ENCODE measurements at places on chromosomes 11 and 22. TPM values are rescaled to one million over a fixed set of nuclear protein-coding genes. Genes with fewer than 3 reads are reported as not detected.

DNA sequence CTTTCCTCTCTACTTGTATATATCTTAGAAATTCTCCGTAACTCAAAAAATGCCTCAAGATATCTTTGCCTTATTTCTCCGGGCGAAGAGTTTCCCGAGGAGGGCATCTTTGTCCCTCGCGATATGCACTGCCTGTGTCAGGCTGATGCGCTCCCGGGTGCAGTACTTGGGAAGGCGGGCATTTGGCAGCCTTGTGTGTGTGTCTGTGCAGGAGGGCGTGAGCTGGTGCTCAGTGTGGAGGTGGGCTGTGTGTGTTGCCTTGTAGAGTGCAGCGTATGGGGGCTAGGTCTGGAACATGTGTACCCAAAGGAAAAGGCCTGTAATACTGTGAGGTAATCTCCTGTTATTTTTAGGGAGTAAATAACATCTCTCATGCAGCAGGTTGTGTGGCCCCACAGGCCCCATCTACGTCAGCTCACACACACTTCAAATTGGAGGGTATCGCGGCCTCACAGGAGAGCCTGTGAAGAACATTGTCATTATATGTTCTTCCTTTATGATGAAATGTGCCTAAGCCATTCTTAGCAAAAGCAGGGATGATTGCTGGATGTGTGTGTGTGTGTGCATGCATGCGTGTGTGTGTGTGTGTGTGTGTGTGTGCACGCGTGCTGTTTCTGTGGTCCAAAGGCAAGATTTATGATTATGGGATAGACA is 77.5 kb downstream of the KCNJ1 start:
- DNase-seq, result no peak

The CTSC gene
- total RNA-seq, result 85.2 TPM

The ST13 gene
- 238 TPM for total RNA-seq

The DNAJB7 gene
- not detected for total RNA-seq

DNA sequence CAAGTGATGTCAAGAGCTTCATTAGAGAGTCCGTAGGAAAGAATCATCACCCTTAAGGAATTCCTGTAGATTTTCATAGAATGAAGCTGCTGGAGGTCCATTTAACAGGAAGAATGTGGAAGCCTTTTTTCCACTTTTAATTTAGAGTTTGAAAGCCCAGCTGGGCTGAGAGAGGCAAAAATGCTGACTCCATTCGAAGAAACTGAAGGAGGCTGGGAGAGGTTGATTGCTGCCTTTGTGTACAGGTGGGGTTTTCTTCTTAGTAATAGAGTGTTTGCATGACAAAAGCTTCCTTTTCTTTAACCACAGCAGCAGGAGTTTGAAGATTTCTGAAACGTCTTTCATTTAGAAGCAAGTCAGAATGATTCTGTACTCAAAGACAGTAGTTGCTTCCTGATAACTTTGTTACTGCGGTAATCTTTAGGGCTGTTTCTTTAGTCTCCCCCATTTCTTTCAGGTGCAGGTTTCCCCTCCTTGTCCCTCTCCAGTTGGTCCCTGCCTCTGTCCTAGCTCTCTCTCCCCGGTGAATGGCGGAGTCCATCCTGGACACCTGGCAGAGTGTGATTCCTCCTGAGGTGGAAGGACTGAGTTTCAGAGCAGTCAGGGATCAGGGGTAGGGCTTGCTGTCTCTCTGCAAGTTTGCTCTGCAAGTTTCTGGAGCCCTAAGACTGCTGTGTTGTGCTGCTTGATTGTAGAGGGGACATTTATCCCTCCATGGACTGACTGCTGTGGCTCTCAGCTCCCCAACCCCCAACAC is 166.2 kb downstream of the LDLRAD3 start:
- no peak for DNase-seq

- no peak for DNase-seq
Measured at GRCh38 chr11:122082205-122082604, 33.8 kb downstream of the BLID start.

DNA sequence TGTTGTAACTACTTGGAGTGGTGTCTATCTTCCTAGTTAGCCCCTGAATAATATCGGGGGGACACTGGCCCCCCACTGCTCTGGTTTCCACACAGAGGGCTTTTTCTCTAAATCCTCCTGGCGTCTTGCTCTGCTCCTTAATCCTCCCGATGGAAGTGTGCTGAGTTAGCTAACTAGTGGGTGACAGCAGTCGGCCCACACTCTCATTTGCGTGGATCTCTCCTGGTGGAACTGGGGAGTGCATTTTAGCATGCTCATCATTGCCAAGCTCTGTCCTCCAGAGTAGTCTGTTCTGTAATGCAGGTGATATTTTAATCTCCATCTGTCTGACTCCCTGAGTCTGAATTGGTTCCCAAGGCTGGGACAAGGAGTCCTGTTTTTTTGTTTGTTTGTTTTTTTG is 46.1 kb upstream of the RASSF10 start:
- no peak for DNase-seq

- no peak for DNase-seq
Measured at GRCh38 chr22:30397656-30398635, 1.1 kb downstream of the SEC14L2 start.

All from sciatic nerve (tissue), 2 donors.